Left kidney (tissue), 8 donors: ENCODE measurements at places on chromosomes 2 and 18. TPM values are rescaled to one million over a fixed set of nuclear protein-coding genes. Genes with fewer than 3 reads are reported as not detected.
A peak's percentile ranks its signal among the peaks of the same experiment; 100 is the strongest.

DNA sequence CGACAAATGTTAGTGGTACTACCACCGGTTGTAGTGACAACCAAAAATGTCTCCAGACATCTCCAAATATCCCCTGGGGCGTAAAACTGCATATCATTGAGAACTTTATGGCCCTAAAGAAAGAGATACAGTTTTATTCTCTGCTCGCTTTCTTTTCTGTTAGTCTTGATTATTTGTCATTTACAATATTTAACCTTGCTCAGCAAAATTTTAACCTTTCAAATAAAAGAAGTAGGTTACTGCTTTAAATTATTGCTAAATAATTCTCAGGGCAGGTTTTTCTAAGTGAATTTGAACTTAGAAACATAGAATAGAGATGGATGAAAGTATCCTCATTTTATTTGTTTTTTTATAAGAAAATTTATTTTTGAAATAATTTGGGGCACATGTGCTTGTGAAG lies 67.9 kb downstream of the BMPR2 start:
- DNase-seq, result no peak

- DNase-seq, result no peak
Observed at GRCh38 chr2:70771446-70771845, 3.4 kb upstream of the ADD2 start.

DNA sequence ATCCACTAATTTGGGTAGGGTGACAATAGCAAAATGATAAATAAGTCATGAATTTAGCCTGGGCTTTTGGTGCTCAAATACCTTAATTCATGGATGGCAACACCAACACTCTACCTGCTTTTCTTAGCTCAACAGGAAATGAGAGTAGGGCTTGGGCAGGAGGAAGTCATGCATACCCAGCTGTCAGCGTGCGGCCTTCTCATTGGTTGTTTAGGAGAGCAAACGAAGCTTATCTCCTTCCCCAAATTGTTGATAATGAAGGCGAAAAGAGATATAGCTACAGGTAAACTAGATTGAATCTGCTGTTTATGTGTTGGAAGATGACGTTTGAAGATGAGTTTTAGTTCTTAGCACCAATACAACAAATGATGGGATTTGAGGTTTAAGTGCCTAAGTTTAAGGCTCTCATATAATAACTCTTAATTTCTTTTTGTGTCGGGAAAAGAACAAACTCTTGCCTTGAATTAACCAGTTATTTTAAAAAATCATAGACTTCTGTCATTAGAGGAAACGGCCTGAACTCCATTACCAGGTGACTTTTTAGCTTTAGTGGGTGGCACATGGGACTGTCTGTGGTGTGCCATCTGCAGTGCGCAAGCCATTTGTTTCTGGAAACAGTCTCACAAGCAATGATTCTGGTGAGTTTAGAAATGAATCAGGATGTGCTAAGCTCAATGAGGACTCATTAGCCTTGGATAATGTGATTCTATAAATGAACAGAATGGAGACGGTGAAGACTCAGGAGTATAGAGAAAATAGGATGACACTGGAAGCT lies 19.8 kb downstream of the MAP4K4 start:
- no peak for DNase-seq

GRCh38 chr2:223897669-223898330 lies 47.3 kb downstream of the WDFY1 start:
- no peak for DNase-seq

Gene MC5R
- 0.22 TPM for polyA plus RNA-seq

Gene UPP2
- polyA plus RNA-seq, result 11.2 TPM

Gene NYAP2
- polyA plus RNA-seq, result 0.17 TPM

Gene CRYGC
- polyA plus RNA-seq, result not detected

DNA sequence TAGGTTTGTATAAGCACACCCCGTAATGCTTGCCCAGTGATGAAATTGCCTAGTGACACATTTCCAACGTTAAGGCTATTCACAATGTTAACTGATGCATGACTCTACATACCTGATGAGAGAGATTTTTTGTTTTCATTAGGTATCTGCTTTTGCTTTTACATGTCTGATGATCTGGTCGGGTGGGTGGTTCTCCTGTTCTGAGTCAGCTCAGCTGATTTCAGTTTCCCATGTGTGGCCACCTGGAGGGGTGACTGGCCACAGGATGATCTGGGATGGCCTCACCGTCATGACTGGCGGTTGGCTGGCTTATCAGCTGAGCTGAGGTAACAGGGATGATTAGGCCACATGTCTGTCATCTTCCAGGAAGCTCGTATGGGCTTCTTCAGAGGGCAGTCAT lies 33.8 kb upstream of the ACYP2 start:
- DNase-seq, result no peak

Gene UGGT1
- polyA plus RNA-seq, result 43.2 TPM

GRCh38 chr2:170770606-170771420 lies 635 bp downstream of the ERICH2 start:
- DNase-seq, result peak; percentile 45

GRCh38 chr18:30999186-30999585 lies 43.4 kb downstream of the DSC3 start:
- DNase-seq, result no peak

DNA sequence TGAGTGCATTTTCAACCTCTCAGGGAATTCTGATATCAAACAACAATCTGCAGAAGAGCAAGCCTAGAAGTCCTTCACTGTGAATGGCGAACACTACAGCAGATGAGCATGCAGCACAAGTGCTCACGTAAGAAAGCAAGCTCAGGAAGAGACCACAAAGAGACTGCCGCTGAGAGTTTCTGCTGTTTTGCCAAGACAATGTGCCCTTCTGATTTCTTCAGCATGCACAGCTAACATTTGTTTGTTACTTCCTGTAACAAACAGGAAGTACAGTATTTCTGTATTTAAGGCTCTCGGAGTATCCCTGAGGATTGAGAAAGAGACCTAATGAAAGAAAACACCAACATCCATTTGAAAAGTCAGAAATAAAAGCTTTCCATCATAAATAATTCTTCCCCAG lies 45.9 kb downstream of the MBOAT2 start:
- no peak for DNase-seq

- DNase-seq, result no peak
Observed at GRCh38 chr18:57428221-57429150, 6.7 kb upstream of the ONECUT2 start.

Gene ZSWIM2
- polyA plus RNA-seq, result not detected

GRCh38 chr18:33611525-33612135 lies 33.6 kb downstream of the ASXL3 start:
- no peak for DNase-seq

Gene UGT1A8
- not detected for polyA plus RNA-seq

Gene IL1RN
- 3.2 TPM for polyA plus RNA-seq

- no peak for DNase-seq
Observed at GRCh38 chr18:76816127-76816526, 6.2 kb upstream of the ZNF236 start.

GRCh38 chr18:59079264-59079663 lies 60.4 kb upstream of the SEC11C start:
- DNase-seq, result no peak

Gene DNAJC5G
- 2.0 TPM for polyA plus RNA-seq

Gene VAMP5
- polyA plus RNA-seq, result 33.8 TPM

DNA sequence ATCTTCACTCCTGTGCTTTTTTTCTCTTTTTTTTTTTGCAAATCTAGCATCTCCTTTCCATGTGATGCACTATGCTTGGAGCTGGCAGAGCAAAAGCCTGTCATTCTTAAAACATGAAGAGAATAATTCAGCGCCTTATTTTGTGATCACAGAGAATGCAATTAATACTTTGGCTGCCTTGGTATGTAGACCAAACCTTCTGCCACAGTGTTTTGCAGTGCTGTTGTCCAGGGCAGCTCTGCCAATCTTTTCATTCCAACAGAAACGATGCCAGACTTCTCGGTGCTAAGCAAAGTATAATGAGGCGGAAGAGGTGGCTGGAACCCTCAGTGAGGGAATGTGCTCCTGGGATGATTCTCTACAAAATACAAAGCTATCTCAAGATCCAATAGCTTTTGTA lies 25.6 kb downstream of the BCL2 start:
- no peak for DNase-seq

DNA sequence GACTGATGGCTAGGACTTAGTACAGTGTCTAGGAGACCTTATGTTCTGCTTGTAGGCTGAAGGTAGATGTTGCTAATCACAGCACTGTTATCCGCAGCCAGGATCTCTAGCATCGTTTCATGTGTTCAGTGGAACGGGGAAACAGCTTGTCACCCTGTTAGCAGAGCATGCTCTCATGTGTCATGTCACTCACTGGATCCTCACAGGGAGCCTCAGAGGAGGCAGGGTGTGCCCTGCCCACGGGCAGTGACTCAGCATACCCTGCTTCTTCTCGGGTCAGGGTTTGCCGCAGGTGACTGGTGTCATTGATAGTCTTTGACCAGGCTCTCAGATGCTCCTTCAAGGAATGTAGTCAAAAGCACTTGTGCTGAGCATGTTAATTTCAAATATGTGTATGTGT lies 44.4 kb downstream of the RPIA start:
- no peak for DNase-seq

- no peak for DNase-seq
Observed at GRCh38 chr2:195447323-195447975, 209.6 kb upstream of the SLC39A10 start.
